GM20000 (cell line): ENCODE measurements at places on chromosomes 2 and 18.

GRCh38 chr2:229445019-229445418 is 173.9 kb upstream of the PID1 start:
- no peak for DNase-seq

DNA sequence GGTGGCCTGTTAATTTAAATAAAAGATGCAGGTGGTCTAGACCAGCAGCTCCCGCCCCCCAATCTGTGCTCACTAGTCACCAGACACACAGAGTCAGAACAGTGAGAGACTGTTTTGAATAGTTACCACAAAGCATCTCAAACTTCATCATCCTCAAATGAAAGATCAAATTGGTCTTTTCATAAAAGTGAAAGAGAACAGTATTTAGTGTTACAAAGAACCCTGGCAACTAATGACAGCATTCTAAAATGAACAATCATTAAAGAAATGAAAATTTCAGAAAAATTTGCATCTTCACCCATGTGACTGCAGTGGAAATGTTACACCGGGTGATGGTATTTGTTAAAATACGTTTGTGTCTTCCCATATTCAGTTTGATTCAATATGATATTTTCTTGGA is 65.5 kb upstream of the PMAIP1 start:
- peak; percentile 30 for DNase-seq

DNA sequence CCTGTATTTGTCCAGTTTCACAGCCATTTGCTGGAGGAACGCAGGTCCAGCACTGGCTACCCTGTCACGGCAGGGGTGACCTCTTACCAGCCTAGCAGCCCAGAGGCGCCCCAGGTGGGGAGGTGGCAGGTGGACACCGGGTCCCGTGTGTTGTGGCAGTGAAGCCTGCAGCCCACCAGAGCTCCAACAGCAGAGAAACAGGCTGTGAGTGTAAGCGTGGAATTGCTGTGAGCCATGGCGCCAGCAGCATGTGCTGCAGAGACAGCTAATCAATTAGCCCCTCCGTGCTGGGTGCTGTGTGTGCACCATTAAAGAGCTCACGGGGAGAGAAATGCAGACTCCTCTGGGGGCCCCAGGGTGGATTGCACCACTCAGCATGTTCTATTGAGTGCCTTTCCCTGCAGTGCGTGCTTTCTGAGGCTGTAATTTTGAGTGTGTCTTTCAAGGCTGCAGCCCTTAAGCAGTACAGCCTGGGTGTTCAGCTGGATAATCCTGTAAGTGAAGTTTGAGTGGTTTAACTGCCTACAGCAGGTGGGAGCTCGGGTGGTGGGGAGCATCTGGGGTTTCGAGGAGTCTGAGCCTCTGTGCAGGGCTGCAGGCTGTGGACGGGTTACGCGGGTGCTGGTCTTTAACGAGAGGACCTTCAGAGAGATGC is 15.9 kb downstream of the RTP5 start:
- no peak for DNase-seq

- DNase-seq, result no peak
These were observed 466.0 kb downstream of the PTH2R start for GRCh38 chr2:208872591-208872990.

- DNase-seq, result no peak
These were observed 35.6 kb downstream of the COL5A2 start for GRCh38 chr2:189143925-189144324.

DNA sequence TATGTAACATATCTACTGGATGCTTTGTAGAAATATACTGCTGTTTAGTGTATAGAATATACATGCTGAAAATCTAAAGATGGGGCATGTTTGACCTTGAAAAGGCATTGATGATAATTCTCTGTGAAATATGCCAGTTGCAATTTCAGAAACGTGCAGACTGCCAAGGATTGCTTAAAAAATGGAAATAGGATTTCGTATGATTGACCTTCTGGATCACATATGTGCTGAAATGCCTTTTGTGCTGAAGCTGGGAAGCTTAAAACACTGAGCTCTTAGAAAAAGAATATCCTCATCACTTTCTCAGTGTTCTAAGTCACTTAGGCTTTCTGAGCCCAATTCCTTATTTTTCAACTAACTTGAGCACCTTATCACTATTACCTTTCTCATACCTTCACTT is 14.3 kb downstream of the NYAP2 start:
- DNase-seq, result no peak

DNA sequence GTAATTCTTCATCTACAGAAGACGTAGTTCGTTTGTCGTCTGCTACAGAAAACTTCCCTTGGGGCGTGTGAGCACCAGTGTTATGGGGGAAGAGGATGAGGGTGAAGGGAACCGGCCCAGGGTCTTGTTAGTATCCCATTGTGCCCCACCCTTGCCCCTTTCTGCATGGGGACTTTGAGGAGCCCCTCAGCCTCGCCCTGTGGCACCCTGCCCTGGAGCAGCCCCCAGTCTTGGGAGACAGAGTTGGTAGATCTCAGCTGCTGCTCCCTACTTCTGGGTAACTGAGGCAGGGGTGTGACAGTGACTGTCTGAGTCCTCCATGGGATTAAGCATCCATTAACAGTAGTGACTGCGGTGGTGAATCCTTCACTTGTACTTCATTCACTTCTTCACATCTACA is 50.1 kb downstream of the RNF144A start:
- no peak for DNase-seq

- no peak for DNase-seq
These were observed 16.5 kb upstream of the CYTIP start for GRCh38 chr2:157460384-157460837.

DNA sequence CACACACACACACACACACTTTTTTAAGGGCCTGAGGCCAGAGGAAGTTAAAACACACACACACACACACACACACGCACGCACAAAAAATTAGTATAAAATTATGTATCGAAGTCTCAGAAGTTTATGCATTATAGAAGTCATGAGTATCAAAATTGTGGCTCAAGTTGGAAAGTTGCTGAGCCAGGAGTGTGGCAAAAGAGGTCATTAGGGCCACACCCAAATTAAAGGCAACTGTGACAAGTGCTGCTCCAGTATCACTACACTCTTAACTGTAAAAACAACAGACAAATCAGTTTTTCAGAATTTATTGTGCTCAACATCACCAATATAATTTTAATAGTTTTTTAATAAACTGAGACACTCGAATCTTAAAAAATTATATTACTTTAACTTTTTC is 36.9 kb downstream of the YWHAQ start:
- DNase-seq, result no peak

GRCh38 chr2:79771493-79771892 is 258.6 kb downstream of the CTNNA2 start:
- DNase-seq, result no peak

GRCh38 chr2:38039121-38039910 is 36.6 kb downstream of the CYP1B1 start:
- no peak for DNase-seq

DNA sequence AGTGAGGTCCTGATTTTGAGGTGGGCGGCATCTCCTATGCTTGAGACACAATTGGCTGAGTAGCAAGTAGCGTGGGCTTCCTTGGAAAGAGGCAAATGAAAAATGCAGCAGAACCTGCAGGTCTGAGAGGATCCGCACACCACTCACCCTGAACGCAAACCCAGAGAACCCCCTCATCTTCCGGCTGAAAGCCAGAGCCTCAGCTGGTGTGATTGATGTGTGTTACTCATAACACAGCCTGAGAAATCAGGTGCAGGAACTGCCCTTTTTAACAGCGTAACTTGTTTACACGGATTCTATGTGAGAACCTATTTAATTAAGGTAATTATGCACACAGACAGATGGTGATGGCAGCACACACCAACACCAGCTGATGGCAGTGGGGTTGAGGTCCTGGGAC is 123.4 kb downstream of the MRO start:
- DNase-seq, result no peak

- peak; percentile 89 for DNase-seq
These were observed 6.3 kb downstream of the ANKRD53 start for GRCh38 chr2:70984576-70985282.

GRCh38 chr2:54090521-54091117 is 24.8 kb upstream of the ACYP2 start:
- no peak for DNase-seq

GRCh38 chr2:236787885-236788284 is 218.3 kb downstream of the ACKR3 start:
- DNase-seq, result no peak

- DNase-seq, result peak; percentile 28
These were observed 14.2 kb downstream of the PMS1 start for GRCh38 chr2:189798312-189799029.

GRCh38 chr18:63837590-63837989 is 49.9 kb upstream of the SERPINB2 start:
- no peak for DNase-seq

- DNase-seq, result no peak
These were observed 439.1 kb downstream of the GRB14 start for GRCh38 chr2:164182116-164182627.

DNA sequence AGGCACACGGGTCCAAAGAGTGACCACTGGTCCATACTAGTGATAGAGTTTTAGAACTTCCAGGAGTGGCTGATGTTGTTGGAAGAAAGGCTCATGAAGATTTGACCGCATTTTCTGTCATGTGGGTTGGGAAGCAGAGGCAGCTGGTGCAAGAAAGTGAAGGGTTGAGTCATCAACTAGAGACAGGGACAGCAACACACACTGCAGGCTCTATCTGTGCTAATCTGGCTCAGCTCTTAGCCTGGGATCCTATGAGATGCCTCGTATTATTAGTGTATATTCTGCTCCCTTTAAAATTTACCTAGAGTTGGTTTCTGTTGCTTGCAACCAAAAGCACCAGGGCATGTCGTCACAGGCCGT is 2.5 kb upstream of the SH3RF3 start:
- DNase-seq, result no peak

GRCh38 chr2:151363709-151364108 is 6.3 kb downstream of the TNFAIP6 start:
- DNase-seq, result peak; percentile 32

DNA sequence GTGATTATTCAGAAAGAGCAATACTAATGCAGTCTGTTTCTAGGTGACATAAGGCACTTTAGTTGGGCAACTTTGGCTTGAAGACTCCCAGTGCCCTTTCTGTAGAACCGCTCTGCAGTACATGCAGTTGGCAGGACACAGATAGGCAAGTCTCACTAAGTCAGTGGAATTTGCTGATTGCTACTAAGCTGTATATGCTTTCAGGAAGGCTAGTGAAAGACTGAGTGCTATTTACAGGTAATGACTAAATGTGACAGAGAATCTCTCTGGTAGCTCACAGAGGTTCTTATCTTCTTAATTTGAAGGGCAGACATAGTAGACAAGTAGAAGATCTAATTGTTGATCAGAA is 243.0 kb downstream of the WDPCP start:
- DNase-seq, result no peak

GRCh38 chr2:2233171-2233826 is 97.8 kb downstream of the MYT1L start:
- no peak for DNase-seq

- no peak for DNase-seq
These were observed 105.0 kb upstream of the ZFP36L2 start for GRCh38 chr2:43331422-43331821.

GRCh38 chr18:72013427-72013850 is 530.7 kb downstream of the CBLN2 start:
- DNase-seq, result no peak

DNA sequence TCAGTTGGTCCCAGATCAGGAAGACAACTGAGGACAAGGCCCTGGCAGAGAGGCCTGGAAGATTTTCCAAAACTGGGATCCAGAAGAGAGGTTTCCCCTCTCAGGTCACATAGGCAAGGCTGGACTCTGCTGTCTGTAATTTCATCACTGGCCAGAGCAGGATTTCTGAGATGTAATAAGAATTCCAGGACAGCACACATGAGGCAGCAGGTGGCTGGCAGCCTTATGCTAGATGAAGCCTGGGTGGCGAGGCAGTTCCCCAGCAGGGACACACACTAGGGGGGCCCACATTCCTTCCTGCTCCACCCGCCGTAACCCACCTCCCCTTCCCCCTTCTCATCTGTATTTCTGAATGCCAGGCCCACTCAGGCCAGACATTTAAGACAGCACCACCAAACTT is 98.6 kb downstream of the HNRNPLL start:
- no peak for DNase-seq

DNA sequence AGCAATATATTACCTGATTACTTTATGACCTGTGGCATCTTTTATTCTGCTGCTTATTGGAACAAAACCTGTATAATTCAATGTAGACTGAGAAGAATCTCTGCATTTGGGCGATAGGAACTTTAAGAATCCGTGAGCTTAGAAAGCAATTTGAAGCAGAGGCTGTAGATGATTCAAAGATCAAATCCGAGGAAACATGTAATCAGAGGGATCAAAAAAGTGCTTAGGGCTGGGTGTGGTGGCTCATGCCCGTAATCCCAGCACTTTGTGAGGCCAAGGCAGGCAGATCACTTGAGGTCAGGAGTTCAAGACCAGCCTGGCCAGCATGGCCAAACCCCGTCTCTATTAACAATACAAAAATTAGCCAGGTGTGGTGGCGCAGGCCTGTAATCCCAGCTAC is 198.4 kb downstream of the MTX2 start:
- DNase-seq, result no peak

DNA sequence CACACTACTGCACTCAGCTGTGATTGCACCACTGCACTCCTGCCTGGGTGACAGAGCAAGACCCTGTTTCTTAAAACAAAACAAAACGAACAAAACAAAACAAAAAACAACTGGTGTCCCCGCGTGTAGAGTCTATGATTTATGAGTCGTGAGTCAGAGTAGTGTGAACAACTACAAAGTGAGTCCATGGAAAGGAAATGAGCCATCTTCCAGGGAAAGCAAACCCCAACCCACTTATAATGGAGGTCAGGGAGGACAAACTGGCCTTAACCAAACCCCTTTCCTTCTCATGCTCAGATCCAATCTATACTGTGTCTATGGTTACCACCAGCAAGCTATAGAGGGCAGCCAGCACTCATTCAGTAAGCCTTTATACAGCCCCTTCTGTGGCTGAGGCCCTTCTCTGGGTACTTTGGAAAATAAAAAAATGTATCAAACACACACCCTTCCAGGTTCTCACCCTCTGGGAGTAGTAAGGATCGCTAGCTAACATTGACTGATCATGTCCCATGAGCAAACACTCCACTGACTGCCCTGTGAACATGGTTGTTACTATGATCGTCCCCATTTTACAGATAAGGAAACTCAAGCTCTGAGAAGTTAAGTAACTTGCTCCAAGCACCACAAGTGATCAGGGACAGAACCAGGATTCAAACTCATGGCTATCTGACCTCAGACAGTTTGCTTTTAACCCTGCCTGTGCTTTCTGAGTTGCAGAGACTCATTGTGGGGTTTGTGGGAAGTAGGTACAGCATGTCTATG is 24.7 kb upstream of the COLEC12 start:
- DNase-seq, result no peak

- no peak for DNase-seq
These were observed 1094.8 kb downstream of the SUCLG1 start for GRCh38 chr2:83364264-83364663.

- DNase-seq, result no peak
These were observed 67.7 kb downstream of the SLC40A1 start for GRCh38 chr2:189512879-189513278.

DNA sequence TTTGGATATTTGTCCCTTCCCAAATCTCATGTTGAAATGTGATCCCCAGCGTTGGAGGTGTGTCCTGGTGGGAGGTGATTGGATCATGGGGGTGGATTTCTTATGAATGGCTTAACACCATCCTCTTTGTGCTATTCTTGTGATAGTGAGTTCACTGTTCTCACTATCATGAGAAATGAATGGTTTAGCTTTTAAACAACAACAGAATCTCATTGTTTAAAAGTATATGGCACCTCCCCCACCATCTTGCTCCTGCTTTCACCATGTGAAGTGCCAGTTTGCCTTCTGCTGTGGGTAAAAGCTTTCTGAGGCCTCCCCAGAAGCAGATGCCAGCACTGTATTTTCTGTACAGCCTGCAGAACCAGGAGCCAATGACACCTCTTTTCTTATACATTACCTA is 38.1 kb downstream of the KIAA1328 start:
- no peak for DNase-seq

- no peak for DNase-seq
These were observed 239.0 kb downstream of the OSR1 start for GRCh38 chr2:19119326-19120001.
